Central memory CD8-positive, alpha-beta T cell (primary cell): ENCODE measurements at places on chromosomes 7 and 10.

DNA sequence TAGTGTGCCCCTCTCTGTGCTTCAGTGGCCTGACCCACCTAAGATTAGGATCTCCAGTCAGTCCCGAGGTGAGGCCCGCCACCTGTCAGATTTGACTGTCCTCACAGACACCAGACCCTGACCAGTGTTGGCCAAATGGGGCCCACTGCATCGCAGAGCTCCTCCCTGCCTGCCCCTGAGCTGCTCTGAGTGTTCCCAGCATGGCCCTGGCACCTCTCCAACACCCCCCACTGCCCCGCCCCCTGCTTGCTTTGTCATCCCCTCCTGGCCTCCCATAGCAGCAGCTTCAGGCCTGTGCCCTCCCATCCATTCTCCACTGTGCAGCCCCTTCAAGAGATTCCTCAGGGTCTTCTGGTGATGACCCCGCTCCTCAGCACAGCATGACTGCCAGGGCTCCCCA is 67.6 kb downstream of the C10orf120 start:
- no peaks in the 10 kb centered on the region for H3K36me3 ChIP-seq
- no peaks in the 10 kb centered on the region for H3K4me1 ChIP-seq
- no peak overlapping the region for H3K4me3 ChIP-seq
- peaks cover 49% of the 10 kb centered on the region for H3K27me3 ChIP-seq
- no peak for DNase-seq
- no peak overlapping the region for H3K27ac ChIP-seq

DNA sequence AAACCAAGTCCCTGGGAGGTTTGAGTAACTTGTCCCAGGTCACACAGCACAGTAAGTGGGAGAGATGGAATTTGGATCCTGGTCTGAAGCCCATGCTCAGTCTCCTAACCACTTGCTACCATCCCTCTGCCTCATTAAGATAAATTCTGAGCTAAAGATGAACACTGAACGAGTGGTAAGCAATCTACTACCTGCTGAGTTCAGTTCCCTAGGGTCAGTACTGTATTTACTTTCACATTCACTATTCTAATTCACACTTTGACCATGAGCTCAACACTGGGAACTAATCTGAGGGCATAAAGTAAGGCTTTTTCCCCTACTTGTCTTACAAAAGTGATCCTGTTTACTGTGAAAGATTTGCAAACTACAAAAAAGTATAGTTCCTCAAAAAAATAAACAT is 2.4 kb downstream of the UROS start:
- peaks cover 10% of the 10 kb centered on the region for H3K36me3 ChIP-seq
- H3K27me3 ChIP-seq: no peaks in the 10 kb centered on the region
- peaks cover 18% of the 10 kb centered on the region for H3K4me1 ChIP-seq

DNA sequence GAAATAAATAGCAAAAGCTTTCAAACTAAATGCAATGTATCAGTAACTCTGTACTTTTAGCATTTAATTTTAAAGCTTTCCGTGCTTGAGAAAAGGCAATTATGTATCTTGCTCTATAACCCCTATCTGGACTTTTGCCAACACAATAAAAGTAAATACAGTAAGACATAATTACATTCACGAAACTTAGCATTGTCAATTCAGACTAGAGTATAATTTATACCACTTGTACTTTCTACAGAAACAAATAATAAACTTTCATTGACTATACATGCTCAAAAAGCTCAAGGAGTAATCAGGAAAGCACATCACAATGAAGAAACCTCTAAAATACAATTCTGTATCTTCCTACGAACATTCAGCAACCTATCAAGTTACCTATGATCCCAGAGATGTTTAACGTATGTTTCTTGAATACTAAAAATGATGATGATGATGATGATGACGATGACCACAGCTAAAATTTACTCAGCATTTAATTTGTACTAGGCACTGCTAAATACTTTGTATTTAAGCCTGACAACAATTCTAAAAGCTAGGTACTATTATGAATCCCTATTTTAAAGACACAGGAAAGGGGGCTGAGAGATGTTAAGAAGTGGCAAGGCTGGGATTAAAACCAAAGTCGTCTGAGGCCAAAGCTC is 44.9 kb downstream of the MINDY3 start:
- H3K36me3 ChIP-seq: peaks cover 20% of the 10 kb centered on the region
- no peak overlapping the region for H3K4me3 ChIP-seq
- no peak overlapping the region for H3K27ac ChIP-seq
- H3K4me1 ChIP-seq: peaks cover 12% of the 10 kb centered on the region
- no peak for DNase-seq
- H3K27me3 ChIP-seq: no peaks in the 10 kb centered on the region

DNA sequence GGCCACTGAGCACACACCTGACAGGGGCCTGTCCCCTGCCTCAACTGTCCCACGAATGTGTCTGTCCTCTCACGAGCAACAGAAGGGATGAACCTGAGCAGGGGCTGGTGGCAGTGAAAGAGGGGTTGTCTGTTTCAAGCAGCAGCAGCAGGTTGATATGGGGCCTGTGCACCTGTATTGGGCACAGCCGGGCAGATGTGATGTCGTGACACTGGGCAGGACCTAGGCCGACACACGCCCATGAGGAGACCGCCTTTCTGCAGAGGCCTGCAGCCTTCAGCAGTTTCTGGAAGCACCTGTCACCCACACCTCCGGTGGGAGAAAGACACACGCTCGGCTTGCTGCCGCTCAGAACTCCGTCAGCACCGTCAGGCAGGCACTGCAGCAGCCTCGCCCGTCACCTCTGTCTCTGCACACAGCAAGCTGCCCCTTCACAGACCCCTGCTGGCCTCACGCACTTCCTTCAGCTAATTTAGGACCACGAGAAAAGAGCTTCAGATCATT is 48.5 kb downstream of the AMZ1 start:
- H3K36me3 ChIP-seq: peaks cover 8% of the 10 kb centered on the region
- H3K27me3 ChIP-seq: no peaks in the 10 kb centered on the region
- no peak overlapping the region for H3K27ac ChIP-seq

DNA sequence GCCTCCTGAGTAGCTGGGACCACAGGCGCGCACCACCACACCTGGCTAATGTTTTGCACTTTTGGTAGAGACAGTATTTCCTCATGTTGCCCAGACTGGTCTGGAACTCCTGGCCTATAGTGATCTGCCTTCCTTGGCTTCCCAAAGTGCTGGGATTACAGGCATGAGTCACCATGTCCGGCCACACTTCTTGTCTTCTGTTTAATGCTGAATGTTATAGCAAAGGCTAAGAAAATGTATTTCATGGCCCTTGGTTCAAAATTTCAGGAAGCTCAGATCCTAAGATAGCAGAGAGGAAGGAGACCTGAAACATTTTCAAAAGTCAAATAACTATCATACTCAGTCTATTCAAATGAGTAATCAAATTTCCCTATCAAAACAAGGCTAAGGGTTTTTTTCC is 229.6 kb downstream of the BAMBI start:
- no peaks in the 10 kb centered on the region for H3K36me3 ChIP-seq
- H3K4me3 ChIP-seq: no peak overlapping the region
- H3K4me1 ChIP-seq: no peaks in the 10 kb centered on the region

DNA sequence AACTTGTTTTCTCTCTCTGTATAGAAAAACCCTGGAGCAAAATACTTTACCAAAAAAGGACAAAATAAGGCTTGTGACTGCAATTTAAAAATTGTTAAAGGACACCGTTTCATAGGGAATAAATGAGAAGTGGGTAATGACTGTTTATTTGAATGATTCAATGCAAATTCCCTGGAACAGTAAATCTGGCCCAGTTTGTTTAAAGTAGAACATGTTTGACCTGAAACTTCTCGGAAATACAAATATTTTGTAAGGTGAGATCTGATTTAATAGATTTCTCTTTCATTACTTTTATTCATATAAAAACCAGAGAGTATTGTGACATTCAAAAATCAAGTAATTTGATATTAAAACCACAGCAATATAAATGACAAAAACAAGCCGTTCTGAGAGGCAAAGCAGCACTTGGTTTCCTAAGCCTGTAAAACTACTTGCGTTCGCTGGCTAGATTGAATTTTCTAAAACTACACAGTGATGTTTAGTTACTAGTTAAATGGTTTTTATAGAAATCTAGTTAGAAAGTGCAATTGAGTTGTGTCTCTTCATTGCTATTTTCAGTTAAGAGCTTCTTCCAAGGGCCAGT is 76.8 kb upstream of the PITRM1 start:
- no peaks in the 10 kb centered on the region for H3K4me1 ChIP-seq
- no peak for DNase-seq
- H3K27me3 ChIP-seq: peaks cover 50% of the 10 kb centered on the region
- no peak overlapping the region for H3K4me3 ChIP-seq
- peaks cover 2% of the 10 kb centered on the region for H3K36me3 ChIP-seq

GRCh38 chr7:128121711-128122530 is 90.7 kb upstream of the LRRC4 start:
- H3K27ac ChIP-seq: no peak overlapping the region
- H3K4me3 ChIP-seq: no peak overlapping the region
- H3K36me3 ChIP-seq: peaks cover 2% of the 10 kb centered on the region
- no peaks in the 10 kb centered on the region for H3K27me3 ChIP-seq
- DNase-seq: no peak

- H3K27me3 ChIP-seq: no peaks in the 10 kb centered on the region
- no peak overlapping the region for H3K27ac ChIP-seq
- H3K4me3 ChIP-seq: no peak overlapping the region
- DNase-seq: no peak
- H3K4me1 ChIP-seq: no peaks in the 10 kb centered on the region
Measured at GRCh38 chr7:116577320-116577871, 52.6 kb downstream of the CAV1 start.

GRCh38 chr10:110717781-110718589 is 73.8 kb downstream of the RBM20 start:
- DNase-seq: no peak
- no peaks in the 10 kb centered on the region for H3K4me1 ChIP-seq
- no peak overlapping the region for H3K27ac ChIP-seq
- no peak overlapping the region for H3K4me3 ChIP-seq

DNA sequence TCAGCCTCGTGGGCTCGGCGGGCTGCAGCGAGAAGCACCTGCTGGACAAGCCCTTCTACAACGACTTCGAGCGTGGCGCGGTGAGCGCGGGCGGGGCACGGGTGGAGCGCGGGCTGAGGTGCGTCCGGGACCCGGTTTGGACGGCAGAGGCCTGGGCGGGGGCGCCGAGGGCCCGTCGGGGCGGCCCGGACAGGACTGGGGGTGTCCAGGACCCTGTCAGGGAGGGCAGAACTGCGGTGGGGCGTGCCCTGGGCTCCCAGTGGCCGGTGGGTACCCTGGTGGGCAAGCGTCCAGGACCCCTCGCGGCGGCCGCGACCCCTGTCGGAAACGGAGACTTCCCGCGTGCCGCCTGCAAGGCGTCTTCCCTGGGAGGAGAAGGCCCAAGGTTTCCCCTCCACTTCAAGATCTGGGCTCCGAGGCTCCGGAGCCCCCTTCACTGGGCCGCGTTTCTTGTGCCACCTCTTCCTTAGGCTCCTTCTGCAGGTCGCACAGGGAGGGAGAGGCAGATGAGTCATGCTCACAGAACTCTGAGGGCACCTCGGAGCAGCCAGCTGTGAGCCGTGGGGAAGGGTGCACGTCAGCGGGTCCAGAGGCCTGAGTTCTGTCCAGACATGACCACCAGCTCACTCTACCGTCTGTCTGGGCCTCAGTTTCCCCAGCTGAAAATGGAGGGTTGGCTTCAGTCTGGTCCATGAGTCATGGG is 485 bp downstream of the ALOX5 start:
- H3K4me3 ChIP-seq: peak overlapping the region; percentile 79
- no peak overlapping the region for H3K27ac ChIP-seq
- H3K27me3 ChIP-seq: peaks cover 71% of the 10 kb centered on the region
- H3K36me3 ChIP-seq: no peaks in the 10 kb centered on the region

DNA sequence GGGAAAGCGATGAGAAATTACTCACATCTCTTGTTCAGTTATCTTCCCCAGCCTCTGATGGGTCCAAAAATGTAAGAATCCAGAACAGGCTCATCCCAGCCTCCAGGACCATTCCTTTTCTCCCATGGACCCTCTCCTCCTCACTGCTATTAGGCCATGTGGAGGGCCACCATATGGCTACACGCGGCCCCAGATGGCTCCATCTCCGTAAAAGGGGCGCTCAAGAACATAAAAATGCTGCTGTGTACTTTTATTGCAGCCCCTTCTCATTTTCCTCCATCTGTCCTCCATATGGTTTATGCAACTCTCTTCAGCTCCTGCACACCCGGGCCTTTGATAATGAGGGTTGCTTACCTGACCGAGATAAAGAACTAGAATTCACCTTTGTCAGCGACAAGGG is 166.2 kb downstream of the RAPGEF5 start:
- no peak overlapping the region for H3K27ac ChIP-seq
- no peak for DNase-seq

- no peaks in the 10 kb centered on the region for H3K4me1 ChIP-seq
- H3K4me3 ChIP-seq: no peak overlapping the region
- no peaks in the 10 kb centered on the region for H3K36me3 ChIP-seq
- no peak overlapping the region for H3K27ac ChIP-seq
- no peaks in the 10 kb centered on the region for H3K27me3 ChIP-seq
Measured at GRCh38 chr10:132294561-132295318, 13.0 kb downstream of the STK32C start.

- H3K4me1 ChIP-seq: peaks cover 6% of the 10 kb centered on the region
- peaks cover 14% of the 10 kb centered on the region for H3K36me3 ChIP-seq
- H3K27me3 ChIP-seq: no peaks in the 10 kb centered on the region
- no peak overlapping the region for H3K27ac ChIP-seq
- H3K4me3 ChIP-seq: no peak overlapping the region
Measured at GRCh38 chr7:158672975-158673374, 31.6 kb downstream of the NCAPG2 start.
